Adrenal gland (tissue), 19 donors: ENCODE measurements at places on chromosomes 7 and 10. TPM values are rescaled to one million over a fixed set of nuclear protein-coding genes. Genes with fewer than 3 reads are reported as not detected.

PTPRN2 gene
- total RNA-seq: 2.9 TPM

- no peak for DNase-seq
Observed at GRCh38 chr7:54485044-54485443, 57.1 kb upstream of the VSTM2A start.

CYP3A5 gene
- 44.4 TPM for total RNA-seq

DNA sequence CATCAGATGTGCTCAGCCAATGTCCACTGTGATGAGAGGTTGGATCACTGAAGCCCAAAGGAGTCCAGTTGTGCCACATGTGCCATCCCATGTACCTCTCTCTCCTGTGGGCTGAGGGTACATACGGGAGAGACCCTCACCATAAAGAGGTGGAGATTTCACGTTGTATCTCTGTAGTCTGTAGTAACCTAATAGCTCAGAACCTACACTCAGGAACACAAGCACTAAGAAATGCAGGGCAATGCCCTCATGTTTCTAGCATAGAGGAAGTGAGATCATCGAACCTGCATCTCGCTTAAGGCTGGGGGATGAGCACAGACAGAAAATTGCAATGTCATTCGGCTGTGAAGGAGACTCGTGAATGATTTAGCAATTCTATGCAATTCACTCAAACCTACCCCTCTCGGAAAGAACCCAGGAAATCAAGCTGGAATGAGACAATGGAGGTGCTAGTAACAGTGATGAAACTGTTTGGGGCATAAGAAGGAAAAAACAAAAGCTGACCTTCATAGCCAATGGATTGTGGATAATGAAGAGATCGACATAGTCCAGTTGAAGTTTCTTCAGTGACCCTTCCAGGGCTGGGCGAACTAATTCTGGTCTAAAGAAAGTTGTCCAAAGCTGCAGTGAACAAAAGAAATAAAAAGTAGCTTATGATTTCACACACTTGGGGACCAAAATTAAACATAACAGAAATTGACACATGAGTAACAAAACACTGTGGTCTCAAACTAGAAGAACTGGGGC is 80.3 kb upstream of the UCN3 start:
- no peak for DNase-seq

TECPR1 gene
- 16.6 TPM for total RNA-seq

- DNase-seq: no peak
Observed at GRCh38 chr10:90635111-90635765, 222.6 kb downstream of the HTR7 start.

MMRN2 gene
- total RNA-seq: 44.2 TPM

DNA sequence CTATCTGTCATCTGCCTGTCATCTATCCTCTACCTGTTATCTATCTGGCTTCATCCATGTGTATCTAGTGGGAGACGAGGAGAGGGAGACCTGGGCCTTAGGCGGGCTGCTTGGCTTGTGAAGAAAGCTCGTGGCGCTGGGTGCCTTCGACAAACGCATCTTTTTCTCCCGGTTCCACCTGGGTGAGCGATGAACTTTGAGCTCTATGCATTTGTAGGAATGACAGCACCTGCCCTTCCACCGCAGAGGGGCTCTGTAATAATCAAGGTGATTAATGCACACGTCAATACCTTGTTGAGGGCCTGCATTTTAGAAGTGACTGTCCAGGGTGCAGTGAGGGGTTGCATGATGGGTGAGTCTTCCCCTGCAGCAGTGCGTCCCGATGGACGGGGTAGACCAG is 2.6 kb upstream of the VIPR2 start:
- no peak for DNase-seq

DNA sequence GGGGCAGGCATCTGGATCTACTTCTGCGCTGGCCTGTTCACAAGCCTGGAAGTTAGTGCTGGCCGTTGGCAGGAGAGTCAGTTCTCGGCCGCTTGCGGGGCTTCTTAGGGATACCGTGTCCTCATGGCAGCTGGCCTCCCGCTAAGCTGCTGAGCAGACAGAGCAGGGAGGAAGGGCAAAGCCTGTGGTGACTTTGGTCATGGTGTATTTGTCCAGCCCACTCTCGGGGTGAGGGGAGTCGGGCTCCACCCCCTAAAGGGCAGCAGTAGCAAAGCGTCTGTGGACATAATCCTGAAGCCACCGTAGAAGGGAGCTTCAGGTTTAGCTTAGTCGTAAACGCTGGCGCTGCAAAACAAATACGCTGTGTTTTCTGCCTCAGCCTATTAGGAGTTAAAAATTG is 12.2 kb downstream of the UBE3C start:
- DNase-seq: no peak
